ENCODE measurements at places on chromosomes 16 and 17.
A peak's percentile ranks its signal among the peaks of the same experiment; 100 is the strongest.

DNA sequence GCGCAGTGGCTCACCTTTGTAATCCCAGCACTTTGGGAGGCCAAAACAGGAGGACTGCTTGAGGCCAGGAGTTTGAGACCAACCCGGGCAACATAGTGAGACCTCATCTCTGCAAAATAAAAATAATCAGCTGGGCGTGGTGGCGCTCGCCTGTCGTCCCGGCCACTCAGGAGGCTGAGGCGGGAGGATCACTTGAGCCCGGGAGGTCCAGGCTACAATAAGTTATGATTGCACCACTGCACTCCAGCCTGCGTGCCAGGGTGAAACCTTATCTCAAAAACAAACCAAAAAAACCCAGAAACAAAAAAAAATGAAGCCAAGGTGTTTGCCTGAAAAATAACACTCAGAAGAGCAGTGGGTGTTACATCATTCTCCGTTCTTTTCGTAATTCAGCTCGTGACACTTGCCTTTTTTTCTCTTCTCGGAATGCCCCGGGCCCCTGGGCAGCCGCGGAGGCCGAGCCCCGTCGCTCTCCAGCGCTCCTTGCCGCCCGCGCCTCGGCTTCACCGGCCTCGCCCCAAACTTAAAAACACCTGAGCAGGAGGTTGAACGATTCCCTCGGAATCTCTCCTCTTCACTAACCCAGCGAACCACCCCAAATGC lies 17.0 kb downstream of the PRCD start:
- no peaks in the 10 kb centered on the region for H3K27me3 ChIP-seq
- peaks cover 42% of the 10 kb centered on the region for H3K4me1 ChIP-seq
- peaks cover 8% of the 10 kb centered on the region for H3K36me3 ChIP-seq
- DNase-seq: peak; percentile 32

DNA sequence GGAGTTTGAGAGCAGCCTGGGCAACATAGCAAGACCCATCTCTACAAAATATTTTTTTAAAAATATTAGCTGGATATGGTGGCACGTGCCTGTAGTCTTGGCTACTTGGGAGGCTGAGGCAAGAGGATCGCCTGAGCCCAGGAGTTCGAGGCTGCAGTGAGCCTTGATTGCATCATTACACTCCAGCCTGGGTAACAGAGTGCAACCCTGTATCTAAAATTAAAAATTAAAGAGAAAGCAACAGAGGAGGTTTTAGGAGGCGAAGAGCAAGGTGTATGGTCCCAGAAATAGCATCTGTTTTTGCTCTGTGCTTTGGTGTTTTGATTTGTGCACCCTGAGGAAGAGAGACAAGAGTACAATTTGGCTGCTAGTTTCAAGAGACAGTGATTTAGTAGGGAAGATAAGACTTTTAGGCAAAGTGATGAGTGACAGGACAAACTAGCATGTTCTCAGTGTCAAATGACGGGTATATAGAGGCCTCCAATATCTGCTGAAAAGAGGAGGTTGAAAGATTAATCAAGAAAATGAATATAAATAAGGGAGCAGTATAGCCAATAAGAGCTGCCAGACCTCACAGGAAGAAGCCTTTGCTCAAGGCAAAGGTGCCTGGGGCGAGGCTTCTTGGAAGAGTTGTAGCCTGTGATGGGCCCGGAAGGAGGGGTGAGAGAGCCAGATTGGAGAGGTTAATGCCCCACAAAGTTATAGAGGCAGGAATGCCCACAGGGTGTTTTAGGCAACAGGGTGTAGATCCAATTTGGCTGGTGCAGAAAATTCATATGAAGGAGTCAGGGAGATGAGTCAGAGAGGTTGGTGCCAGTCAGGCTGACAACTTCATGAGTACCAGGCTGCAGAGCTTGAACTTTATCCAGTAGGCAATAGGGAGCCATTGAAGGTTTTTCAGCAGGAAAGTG lies 11.4 kb downstream of the HLF start:
- H3K27ac ChIP-seq: no peak overlapping the region
- H3K4me3 ChIP-seq: no peak overlapping the region
- no peaks in the 10 kb centered on the region for H3K4me1 ChIP-seq

GRCh38 chr16:30358990-30359870 lies 4.1 kb upstream of the CD2BP2 start:
- H3K27me3 ChIP-seq: no peaks in the 10 kb centered on the region
- H3K36me3 ChIP-seq: peaks cover 22% of the 10 kb centered on the region
- H3K4me3 ChIP-seq: no peak overlapping the region
- no peak overlapping the region for H3K27ac ChIP-seq
- peaks cover 22% of the 10 kb centered on the region for H3K4me1 ChIP-seq

GRCh38 chr16:24858219-24859041 lies 12.7 kb downstream of the SLC5A11 start:
- H3K36me3 ChIP-seq: no peaks in the 10 kb centered on the region
- H3K4me1 ChIP-seq: no peaks in the 10 kb centered on the region
- H3K27ac ChIP-seq: no peak overlapping the region
- peak; percentile 59 for DNase-seq
- H3K4me3 ChIP-seq: no peak overlapping the region
- H3K27me3 ChIP-seq: no peaks in the 10 kb centered on the region

GRCh38 chr17:57727630-57728175 lies 17.4 kb downstream of the CCDC182 start:
- H3K36me3 ChIP-seq: no peaks in the 10 kb centered on the region
- H3K27ac ChIP-seq: no peak overlapping the region
- H3K4me3 ChIP-seq: no peak overlapping the region
- H3K27me3 ChIP-seq: peaks cover 3% of the 10 kb centered on the region

- no peak for DNase-seq
- H3K27ac ChIP-seq: no peak overlapping the region
Measured at GRCh38 chr16:27085182-27085581, 18.5 kb downstream of the C16orf82 start.

DNA sequence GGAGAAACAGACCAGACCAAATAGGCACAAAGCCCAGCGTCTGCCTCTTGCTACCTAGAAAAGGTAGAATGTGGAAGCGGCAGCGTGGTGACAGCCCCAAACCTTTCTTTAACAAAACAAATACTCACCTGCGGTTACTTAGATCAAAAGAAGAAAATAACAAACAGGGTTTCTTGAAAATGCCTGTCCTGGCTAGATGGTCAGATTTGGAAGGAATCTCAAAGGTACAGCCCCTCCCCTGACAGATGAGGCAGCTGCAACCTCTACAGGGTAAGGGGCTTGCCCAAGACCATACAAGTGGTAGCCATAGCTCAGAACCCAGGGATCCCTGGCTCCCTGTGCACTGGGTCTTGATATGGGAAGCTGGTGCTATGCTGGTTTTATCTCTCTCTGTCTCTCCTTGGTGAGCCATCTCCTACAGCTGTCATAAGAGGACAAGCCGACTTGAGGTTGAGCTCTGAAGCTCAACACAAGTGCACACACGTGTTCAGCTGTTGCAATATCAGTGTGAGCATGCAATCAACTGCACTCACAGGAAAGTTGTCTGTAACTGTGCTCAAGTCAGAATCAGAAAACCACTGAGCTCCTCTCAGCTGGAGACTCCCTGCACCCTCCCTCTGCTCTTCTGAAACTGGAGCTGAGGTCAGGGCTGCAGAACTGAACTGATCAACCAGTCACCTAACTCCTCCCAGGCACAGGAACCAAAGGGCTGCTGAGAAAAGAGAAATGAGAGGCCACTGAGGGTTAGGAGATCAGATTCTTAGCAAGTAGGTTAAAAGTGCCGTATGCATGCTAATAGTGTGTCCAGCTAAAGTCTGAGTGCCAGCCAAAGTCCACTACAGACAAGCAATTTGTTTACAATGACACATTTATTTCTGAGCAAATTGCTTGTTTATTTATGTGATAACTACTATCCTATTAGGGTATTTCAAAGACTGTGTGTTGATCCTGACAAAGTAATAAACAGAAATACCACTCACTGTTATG lies 6.1 kb upstream of the RNF157 start:
- no peak for DNase-seq
- no peaks in the 10 kb centered on the region for H3K36me3 ChIP-seq
- H3K4me3 ChIP-seq: no peak overlapping the region
- H3K27ac ChIP-seq: peak overlapping the region; percentile 48
- peaks cover 54% of the 10 kb centered on the region for H3K4me1 ChIP-seq

GRCh38 chr17:79621151-79621943 lies 10.5 kb upstream of the RBFOX3 start:
- H3K4me1 ChIP-seq: no peaks in the 10 kb centered on the region
- no peaks in the 10 kb centered on the region for H3K36me3 ChIP-seq
- H3K27me3 ChIP-seq: no peaks in the 10 kb centered on the region
- H3K27ac ChIP-seq: no peak overlapping the region

- H3K27me3 ChIP-seq: no peaks in the 10 kb centered on the region
- no peak for DNase-seq
- H3K27ac ChIP-seq: no peak overlapping the region
- H3K4me1 ChIP-seq: no peaks in the 10 kb centered on the region
- no peak overlapping the region for H3K4me3 ChIP-seq
Measured at GRCh38 chr16:84461413-84462295, 42.8 kb downstream of the MEAK7 start.

DNA sequence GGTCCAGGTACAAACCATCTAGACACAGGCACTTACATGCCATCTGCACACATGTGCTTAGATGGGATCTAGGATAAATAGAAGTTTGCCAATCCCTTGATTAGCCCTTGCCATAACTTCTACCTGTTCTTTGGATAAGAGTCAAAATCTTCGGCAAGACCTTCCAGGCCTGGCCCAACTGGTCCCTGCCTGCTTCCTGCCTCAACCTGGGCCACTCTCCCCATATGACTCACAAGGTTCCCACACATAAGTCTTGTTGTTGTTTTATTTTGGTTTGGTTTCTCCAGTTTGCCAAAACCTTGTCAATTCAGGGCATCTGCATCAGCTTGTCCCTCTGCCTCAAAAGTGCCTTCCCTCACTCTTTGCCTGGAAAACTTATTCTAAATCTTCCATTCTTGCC lies 95.3 kb upstream of the XYLT1 start:
- no peaks in the 10 kb centered on the region for H3K4me1 ChIP-seq
- H3K27me3 ChIP-seq: peaks cover 7% of the 10 kb centered on the region
- no peaks in the 10 kb centered on the region for H3K36me3 ChIP-seq
- H3K4me3 ChIP-seq: no peak overlapping the region

DNA sequence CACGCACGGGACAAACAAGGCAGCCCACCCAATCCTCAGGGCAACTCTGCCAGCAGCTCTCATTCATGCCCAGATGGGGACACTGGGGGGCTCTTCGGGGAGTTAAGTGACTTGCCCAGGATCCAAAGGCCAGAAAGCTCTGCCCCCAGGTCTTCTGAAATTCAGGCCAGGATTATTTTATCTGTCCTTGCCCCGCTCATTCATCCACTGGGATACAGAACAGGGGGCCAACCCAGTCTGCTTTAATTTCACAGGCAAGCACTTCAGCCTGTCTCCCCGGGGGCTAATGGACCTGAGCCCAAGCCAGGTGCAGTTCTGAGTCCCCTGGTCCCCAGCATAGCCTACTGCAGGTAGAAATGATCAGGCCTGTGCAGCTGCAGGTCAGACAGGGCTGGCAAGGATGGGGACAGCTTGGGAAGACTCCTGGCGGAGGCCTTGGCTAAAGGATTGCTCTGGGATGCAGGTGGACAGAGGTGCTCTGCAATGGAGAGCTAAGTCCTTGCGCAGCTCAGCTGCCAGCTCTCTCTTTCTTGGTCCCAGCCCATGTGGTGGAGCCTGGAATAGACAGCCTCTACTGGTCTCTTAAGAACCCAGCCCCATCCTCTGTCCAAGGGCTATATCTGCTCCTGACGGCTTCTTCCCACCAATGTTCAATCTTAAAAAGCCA lies 766 bp upstream of the B3GNT9 start:
- H3K4me1 ChIP-seq: peaks cover 48% of the 10 kb centered on the region
- H3K27ac ChIP-seq: no peak overlapping the region
- DNase-seq: no peak
- H3K36me3 ChIP-seq: peaks cover 5% of the 10 kb centered on the region
- H3K4me3 ChIP-seq: no peak overlapping the region

GRCh38 chr17:330993-331701 lies 21.5 kb downstream of the RPH3AL start:
- H3K4me3 ChIP-seq: peak overlapping the region; percentile 22
- peaks cover 18% of the 10 kb centered on the region for H3K27me3 ChIP-seq
- no peaks in the 10 kb centered on the region for H3K36me3 ChIP-seq
- peaks cover 8% of the 10 kb centered on the region for H3K4me1 ChIP-seq
- DNase-seq: no peak

DNA sequence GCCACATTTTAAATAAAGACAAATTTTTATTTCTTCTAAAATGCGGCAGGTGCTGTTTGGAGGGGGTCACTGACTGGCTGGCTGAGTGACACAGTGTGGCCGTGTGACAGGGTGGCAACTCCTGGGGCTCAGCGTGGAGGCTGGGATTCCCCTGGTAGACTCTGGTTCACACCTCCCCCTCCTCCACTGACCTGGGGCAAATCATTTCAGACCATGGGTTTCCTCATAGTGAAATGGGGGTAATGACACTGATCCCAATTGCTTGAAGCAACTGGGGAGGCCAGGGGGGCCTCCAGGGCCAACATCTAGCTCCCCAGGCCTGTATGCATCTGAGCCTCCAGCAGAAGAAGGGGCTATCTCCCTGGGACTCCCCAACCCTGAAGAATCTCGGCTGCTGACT lies 6.6 kb downstream of the HSD11B2 start:
- H3K4me1 ChIP-seq: no peaks in the 10 kb centered on the region
- no peak overlapping the region for H3K4me3 ChIP-seq
- H3K27ac ChIP-seq: no peak overlapping the region
- no peak for DNase-seq

GRCh38 chr16:23840310-23840709 lies 4.5 kb downstream of the PRKCB start:
- no peak overlapping the region for H3K4me3 ChIP-seq
- no peaks in the 10 kb centered on the region for H3K27me3 ChIP-seq
- peaks cover 3% of the 10 kb centered on the region for H3K36me3 ChIP-seq
- no peak overlapping the region for H3K27ac ChIP-seq
- H3K4me1 ChIP-seq: peaks cover 54% of the 10 kb centered on the region

- no peak overlapping the region for H3K27ac ChIP-seq
- no peak for DNase-seq
- H3K4me1 ChIP-seq: peaks cover 14% of the 10 kb centered on the region
- peaks cover 6% of the 10 kb centered on the region for H3K27me3 ChIP-seq
Measured at GRCh38 chr17:27849474-27850185, 43.5 kb downstream of the LYRM9 start.

DNA sequence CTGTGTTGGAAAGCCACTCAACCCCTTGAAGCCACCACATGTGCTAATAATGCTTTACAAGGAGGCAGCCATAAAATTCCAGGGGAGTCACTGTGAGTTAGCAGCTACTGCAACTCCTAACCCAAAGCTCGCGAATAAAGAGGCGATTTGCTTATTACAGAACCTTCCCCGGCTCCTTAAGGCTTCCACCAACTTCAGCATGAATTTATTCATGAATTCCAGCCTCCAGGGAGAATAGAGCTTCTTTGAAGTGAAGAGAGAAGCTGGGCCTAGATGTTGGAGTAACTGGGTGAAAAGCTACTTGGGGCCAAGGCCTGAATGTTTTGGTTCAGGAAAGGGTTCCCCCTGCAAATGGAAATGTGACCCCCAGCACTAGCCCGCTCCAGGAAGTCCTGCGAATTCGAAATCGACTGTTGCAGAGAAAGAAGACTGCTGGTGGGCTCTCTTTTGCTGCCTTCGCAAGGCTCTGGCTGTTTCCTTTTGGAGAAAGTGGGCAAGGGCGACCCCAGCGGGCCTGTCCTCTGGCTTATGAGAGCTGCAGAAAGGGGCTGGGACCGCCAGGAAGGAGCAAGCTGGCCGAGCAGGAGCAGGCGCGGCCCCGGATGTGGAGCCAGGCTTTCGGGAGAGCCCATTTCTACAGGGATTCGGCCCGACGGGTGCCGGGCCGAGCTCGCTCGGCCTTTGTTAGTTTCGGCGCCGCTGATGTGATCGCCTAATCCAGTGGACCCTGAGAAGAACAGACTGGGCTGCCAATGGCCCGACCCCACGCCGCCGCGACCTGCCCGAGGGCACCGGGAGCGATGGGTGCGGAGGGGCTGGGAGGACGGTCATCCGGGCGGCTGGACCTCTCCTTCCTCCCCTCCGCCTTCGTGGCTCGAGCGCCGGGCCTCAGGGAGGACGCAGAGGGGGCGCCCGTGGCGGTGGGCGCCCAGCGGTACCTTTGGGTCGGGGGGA lies 7.6 kb downstream of the CBX8 start:
- H3K27me3 ChIP-seq: no peaks in the 10 kb centered on the region
- no peak overlapping the region for H3K27ac ChIP-seq
- DNase-seq: no peak
- H3K4me3 ChIP-seq: no peak overlapping the region
- peaks cover 36% of the 10 kb centered on the region for H3K4me1 ChIP-seq

Data from T-cell (primary cell).